ENCODE measurements at places on chromosomes 2 and 18.

- DNase-seq = peak; percentile 93
These were observed 31.9 kb upstream of the FOSL2 start for GRCh38 chr2:28360718-28361293.

DNA sequence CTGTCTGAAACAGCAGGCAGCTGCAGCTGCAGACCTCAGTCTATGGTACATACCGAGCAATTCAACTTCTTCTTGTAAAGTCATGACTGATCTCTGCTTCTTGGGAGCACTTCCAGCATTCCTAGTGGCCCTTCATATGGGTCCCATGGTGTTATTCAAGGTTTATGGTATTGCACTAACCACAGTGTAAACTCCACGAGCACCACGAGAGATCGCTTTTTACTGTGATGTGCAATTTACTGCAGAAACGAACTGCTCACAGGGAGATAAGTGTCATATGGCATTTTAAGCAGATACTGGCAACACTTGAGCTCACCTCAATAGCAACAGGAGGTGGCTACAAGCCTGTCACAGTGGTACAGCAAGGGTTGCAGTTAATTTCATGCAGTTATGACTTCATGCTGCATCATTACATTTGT, 38.6 kb upstream of the SH3BP4 start:
- DNase-seq = no peak

- DNase-seq = no peak
These were observed 111.5 kb upstream of the EML6 start for GRCh38 chr2:54611830-54612545.

DNA sequence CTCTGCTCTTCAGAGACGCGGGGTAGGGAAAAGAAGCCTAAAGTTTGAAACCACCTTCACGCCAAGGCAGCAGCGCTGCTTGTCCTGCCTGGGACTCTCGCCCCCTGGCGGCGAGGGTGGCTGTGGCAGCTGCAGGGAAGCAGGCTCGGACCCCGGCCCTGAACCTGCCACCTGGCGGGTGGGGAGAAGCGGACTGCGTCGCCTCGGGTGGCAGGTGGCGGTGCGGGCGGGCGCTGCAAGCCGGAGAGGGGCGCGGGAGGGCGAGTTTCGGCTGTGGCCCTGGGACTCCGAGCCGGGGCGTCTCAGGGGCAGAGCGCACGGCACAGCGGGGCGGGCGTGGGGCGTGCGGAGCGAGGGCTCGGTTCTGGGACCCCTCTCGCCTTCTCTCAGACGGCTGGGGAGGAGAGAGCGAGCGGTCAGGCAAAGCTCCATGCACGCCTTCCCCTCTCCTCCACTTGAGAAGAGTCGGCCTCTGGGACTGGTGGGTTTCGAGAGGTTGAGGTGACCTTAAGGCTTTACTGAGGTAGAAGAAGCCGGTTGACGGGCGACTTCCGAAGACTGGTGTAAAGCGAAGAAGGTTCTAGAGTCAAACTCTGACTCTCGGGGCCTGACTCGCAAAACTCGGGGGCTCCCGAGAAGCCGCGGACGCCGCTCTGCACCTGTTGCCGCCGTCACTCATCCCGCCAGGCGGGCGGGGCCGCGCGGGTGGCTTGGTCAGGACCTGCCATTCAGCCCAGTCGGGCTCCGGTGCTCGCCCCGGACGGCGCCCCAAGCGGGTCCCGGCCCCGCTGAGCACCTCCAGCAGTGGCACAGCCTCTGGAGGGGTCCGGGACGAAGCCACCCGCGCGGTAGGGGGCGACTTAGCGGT, 1.1 kb upstream of the BOLL start:
- DNase-seq = no peak

GRCh38 chr2:144248350-144249034, 271.4 kb downstream of the ZEB2 start:
- DNase-seq = no peak

DNA sequence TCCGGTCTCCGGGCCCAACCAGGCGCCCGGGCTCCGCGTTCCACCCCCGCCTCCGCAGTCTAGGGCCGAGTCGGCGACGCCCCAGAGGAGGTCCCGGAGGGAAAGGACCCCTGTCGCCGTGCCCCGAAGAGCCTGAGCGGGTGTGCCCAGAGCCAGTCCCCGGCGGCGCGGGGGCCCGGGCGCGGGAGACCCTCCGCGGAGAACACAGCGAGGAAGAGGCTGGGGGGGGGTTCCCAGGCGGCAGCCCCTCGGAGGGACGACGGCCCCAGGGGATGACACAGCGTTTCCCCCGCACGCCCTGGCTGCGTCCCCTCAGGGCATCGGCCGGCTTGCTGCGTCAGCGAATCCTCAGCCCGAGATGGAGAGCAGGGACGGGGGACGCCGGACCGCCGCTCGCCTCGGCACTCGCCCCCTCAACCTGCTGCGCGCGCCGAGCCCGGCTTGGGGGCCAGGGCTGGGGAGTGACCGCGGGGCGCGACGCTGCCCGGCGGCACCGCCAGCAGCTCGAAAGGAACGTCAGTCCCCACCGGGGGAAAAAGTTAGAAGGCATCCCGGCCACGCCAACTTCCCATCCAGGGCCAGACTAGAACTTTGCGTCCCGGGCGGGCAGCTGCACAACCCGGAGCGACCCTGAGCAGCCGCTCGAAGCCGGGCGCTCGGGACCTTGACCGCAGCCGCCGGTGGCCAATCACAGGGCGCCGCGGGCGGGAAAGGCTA, 711 bp downstream of the SFXN5 start:
- no peak for DNase-seq

DNA sequence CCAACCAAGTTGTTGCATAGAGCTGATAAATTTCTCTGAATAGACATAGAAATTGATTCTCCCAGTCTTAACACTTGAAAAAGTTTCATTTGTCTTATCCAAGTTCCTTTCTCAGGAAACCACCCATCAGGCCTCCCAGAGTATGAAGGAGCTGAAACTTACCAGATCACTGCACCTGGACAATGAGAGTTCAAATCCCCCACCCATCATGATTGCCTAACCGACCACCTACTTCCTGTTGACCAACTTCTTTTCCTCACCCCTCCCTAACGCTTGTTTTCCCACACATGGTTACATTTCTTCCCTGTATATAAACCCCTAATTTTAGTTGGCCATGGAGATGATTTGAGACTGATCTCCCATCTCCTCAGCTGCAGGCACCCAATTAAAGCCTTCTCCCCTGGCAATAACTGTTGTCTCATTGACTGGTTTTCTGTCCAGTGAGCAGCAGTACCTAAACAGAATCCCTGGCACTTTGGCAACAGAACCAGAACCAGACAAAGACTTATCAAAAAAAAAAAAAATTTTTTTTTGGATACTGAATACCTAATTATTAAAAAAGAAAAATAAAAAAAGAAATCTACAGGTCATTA, 103.0 kb downstream of the SPIRE1 start:
- DNase-seq = no peak

- DNase-seq = no peak
These were observed 33.6 kb upstream of the MAPRE3 start for GRCh38 chr2:26936855-26937254.

DNA sequence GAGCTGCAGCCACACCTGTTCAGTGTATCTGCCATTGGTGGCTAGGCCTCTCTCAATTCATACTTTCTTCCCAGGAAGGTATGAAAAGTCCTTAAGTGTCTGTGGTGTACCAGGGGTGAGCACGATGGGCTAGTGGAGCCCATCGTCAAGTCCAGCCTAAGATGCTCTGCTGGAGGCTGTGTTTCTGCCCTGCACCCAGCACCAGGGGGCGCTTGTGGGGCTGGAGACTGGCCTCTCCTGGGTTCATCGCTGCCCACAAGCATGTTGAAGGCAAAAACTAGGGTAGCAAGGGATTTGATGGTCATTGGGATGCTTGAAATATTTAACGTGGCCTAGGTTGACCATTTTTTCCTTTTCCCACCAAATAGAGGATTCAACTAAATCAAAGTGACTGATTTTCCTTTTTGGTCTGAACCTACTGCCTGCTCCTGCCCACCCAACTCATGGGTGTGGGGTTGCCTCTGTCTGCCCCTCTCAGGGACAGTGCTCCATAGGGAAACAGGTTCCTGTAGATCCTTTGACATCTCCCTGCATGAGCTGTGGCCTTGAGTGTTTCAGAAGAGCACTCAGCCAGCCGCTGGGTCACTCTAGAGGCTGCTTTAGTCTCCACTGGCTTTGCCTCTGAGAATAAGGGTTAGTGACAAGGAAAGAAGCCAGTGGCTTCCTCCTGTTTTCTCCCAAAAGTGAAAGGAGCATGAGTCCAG, 59.0 kb downstream of the TPGS2 start:
- DNase-seq = no peak

GRCh38 chr18:12257996-12258718, 4.0 kb downstream of the CIDEA start:
- no peak for DNase-seq

- no peak for DNase-seq
These were observed 125.1 kb upstream of the TNP1 start for GRCh38 chr2:216984937-216985336.

- DNase-seq = no peak
These were observed 4.6 kb upstream of the IMPACT start for GRCh38 chr18:24421831-24422230.
